ENCODE measurements at places on chromosomes 3 and 15.

GRCh38 chr3:33521736-33522135 lies 81.5 kb upstream of the UBP1 start:
- DNase-seq = no peak

DNA sequence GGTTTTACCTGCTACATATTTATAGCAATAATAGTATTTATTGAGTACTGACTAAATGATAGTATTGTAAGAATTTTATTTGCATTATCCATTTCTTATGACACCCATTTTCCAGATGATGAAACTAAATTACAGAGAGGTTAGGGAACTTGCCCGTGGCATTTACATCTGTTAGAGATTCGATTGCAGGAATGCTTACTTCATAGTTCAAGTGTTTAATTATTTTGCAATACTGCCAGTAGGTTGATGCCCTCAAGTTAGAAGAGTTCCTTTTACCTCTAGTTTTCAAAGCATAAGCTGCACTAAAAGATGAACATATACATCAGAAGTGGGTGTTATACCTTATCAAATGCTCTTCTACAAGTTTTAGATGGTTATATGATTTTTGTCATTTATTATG lies 362.8 kb upstream of the RGMA start:
- DNase-seq = no peak

DNA sequence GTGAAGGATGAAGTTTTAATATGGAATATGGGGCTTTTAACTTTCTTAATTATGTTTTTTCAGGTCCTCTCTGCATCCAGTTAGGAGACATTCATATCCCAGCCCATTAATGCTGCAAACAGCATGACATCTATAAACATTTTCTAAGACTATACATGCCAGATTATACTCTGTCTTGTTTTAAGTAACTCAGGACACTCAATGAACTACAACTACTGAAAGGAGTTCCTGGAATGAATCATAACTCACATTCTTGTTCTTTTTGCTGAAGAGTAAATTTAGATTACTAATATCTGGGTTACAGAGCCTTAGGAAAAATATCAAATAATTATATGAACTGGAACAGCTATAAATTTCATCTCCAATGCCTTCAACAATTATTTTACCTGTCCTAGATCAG lies 167.4 kb downstream of the STAG1 start:
- DNase-seq = no peak

DNA sequence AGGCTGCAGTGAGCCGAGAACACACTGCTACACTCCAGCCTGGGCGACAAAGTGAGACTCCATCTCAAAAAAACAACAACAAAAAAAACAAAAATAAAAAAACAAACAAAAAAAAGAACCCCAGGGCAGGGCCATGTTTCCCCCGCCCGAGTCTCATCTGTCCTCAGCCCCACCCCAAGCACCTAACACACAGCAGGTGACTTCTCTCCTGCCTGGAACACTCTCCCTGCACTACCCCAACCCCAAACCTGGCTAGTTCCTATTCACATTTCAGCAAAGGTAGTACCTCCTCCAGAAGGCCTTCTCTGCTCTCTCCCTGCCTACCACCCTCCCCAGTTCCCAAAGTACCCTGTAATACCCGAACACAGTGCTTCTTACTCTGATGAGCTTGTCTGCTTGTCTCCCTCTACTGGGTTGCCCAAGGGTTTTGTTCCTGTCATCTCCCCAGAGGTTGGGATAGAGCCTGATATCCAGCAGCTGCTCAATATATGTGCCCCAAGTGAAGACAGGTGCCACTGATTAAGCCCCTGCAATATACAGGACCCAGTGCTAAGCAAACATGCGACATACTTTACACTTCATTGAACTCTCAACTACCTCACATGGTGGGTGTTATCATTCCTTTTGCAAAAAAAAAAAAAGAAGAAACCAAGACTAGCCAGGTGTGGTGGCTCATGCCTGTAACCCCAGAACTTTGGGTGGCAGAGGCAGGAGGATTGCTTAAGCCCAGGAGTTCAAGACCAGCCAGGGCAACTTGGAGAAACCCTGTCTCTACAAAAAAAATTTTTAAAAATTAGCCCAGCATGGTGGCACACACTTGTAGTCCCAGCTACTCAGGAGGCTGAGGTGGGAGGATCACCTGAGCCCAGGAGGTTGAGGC lies 103.6 kb downstream of the DAPK2 start:
- DNase-seq = no peak

DNA sequence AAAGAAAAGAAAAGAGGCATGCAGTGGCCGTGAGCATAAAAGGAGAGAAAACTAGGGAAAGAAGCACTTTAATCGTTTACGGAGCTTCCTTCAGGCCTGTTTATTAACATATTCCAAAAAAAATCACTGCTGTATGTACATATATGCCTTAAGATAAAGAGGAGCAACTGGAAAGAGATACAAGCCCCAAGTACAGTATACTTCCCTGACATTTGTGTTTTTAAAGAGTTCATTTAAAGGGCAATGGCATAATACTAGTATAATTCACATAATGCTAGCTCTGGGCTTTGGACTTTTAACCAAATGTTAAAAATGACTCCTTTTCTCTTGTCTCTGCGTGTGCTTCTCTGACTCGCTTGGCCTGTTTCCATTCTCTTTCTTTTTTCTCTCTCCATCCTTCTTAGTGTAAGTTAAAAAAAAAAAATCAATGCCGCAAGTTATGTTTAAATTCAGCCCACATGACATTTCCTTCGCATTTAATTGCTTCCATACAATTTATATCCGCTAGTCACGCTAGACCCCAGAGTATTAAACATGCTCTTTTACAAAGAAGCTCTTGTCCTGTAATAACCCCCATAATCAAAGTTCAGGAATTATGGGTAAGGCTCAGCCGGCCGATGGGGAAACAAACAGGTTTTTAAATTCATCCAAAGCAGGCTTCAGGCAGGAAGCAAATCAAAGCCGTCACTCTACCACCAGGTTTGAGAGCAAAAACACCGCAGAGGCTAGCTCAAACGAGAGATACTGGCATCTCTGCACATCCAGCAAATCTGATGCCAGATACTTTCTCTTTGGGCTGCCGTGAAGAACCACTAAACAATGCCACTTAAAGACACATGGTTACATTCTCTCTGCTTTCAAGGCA lies 19.4 kb downstream of the WWTR1 start:
- DNase-seq = no peak

DNA sequence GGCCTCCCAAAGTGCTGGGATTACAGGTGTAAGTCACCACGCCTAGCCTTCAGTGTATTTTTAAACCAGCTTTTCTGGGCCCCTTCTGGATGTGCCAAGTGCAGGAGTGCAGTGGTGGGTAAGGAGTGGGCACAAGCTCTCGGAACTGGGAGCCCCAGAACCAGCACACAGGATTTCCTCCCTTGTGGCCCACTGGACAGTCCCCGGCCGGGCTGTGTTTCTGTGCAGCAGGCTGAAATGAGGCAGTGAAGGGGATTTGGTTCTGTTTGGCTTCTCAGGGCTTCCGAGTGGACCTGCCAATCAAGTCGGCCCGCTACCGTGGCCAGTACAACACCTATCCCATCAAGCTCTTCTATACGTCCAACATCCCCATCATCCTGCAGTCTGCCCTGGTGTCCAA lies 14.4 kb downstream of the SEC61A1 start:
- DNase-seq = no peak

GRCh38 chr3:49806850-49807249 lies 3.8 kb downstream of the INKA1 start:
- no peak for DNase-seq

DNA sequence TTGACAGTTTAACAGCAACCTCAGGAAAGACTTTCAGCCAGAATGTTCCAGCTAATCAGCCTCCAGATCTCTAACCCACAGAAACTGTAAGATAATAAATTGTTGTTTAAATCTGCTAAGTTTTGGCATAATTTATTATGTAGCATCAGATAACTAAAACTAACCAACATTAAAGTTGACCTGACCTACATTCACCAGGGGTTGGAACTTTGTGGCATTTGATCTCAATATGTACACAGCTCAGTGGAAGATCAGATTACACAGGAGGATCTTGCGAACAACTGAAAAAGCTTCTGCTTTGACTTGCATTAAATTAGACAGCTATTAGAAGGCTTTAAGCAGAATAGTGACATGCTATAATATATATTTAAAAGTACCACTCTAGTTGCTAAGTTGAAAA lies 91.4 kb upstream of the POU1F1 start:
- no peak for DNase-seq

GRCh38 chr3:123778991-123779622 lies 105.0 kb downstream of the MYLK start:
- DNase-seq = no peak

DNA sequence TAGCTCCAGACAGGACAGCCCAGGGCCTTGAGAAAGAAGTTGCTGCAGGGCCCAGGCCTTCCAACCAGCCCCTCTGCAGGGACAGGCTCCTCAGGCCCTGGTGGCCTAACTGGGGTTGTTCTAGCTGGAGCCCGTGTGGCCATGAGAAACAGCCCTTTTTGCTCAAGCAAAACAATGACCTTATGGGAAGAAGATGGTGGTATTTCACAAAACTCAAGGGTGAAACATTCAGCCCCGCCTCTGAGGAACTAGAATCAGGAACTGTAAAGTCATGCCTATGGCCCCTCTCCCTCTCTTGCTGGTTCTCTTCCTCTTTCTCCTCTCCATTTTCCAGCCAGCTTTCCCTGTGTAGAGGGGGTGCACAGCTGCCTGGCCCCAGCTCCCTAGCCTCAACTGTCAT lies 273.3 kb downstream of the RPLP1 start:
- DNase-seq = no peak

DNA sequence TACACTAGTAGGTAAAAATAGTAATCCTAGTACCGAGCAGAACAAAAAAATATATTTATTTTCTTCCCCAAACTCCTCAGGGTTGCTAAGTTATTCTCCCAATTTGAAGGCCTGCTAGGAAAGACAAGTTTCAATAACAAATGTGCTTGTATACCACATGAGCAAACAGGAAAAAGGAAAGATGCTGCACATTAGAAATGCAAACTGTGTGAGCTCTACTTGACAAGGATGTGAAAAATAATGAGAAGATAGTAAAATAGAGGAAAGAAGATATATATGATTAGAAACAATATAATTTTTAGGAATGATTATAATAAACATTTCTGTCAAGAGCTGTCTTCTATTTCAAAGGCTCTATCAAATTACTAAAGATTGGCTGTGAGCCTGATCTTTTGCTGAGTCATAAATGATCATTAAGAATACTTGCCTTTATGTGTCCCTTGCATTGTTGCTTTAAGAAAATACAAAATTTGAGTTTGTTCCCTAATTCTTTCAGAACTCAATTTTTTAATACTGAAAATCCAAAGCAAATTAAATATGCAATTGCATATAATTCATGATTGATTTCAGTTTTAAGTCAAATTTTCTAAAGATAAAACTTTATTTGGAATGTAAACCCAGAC lies 174.2 kb downstream of the NEK10 start:
- no peak for DNase-seq

DNA sequence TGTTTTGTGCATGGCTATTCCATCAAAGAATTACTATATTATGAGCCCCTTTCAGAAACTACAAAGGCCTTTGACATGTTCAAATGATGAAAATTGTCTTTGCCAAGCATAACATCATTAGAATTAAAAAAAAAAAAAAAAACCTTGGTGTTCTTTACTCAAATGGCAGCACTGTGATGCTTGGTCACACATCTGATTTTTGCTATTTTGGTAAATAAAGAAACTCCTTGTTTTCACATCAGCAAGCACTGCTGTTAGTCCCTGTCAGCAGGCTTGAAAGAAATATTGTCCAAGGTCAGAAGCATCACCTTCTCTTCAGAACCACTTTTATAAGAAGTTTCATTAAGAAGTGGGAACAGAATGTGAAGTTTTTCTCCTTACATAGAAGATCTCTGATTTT lies 537.3 kb downstream of the MFSD1 start:
- DNase-seq = no peak

- DNase-seq = no peak
Measured at GRCh38 chr3:5348229-5348902, 160.9 kb downstream of the EDEM1 start.
